Effector memory CD4-positive, alpha-beta T cell (primary cell): ENCODE measurements at places on chromosomes 2 and 18.

DNA sequence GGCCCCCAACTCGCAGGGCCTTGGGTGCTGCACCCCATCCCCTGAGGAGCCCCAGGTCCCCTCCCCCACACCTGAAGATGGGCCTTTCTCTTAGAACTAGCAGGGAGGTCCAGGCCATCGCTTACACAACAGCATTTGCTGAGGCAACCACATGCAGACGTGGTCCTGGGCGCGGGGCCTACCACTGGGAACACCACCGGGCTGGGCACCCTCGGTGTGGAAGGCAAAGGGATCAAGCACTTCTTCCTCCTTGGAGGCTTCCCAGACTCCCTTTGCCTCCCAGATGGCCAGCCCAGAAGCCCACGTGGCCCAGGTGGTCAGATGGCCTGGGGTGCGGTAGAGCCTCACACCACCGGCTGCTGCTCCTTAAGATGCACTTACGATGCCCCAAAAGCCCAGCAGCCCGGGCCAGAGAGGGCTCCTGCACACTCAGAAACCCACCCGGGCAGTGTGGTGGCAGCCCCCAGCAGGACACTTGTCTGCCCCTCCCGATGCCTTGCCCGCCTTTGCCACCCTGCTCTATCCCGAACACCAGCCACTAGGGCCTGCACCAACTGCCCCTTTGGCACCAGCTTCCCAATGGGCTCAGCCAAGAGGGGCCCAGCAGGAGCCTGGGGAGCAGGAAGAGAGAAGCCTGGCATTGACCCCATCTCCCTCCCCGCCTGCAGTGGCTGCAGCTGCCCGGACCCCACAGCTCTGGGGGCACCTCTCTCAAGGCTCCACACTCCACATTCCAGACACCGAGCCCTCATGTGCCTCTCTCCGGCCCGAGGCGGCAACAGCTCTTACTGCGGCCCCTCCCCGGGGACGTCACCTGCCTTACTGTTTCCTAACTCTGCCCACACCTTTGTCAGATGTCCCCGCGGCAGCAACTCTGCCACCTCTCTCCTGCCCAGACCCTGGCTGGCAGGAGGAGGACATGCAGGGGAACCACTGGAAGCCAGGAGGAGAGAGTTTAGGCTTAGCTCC, 13.9 kb upstream of the MLPH start:
- DNase-seq, result no peak

DNA sequence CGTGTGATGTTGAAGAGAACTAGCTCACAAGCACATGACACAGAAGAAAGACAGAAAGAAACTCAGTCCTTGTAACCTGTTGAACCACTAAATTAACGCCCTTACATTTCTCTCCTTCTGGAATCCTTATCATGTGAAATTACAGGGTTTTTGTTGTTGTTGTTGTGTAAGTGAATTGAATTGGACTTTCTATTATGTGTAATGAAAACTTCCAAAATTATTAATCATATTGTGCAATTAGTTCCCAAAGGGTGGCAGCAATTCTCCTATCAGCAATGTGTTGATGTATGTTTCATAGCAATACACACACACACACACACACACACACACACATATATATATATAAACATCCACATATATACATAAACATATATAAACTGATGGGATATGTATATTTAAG, 402.2 kb upstream of the TCF4 start:
- DNase-seq, result no peak

DNA sequence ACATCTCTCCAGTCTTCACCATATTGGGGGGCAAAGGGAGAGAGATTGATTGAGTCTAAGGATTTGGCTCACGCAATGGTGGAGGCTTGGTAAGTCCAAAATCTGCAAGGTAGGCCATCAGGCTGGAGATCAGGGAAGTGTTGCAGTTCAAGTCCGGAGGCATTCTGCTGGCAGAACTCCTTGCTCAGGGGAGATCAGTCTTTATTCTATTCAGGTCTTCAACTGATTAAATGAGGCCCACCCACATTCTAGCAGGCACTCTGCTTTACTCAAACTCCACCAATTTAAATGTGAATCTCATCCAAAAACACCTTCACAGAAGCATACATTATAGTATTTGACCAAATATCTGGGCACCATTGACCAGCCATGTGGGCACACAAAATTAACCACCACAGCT, 21.4 kb downstream of the SMYD1 start:
- no peak for DNase-seq

GRCh38 chr2:71862921-71863320, 284.7 kb downstream of the CYP26B1 start:
- DNase-seq, result no peak

- DNase-seq, result no peak
These were observed 76.4 kb downstream of the LTBP1 start for GRCh38 chr2:33022989-33023727.

DNA sequence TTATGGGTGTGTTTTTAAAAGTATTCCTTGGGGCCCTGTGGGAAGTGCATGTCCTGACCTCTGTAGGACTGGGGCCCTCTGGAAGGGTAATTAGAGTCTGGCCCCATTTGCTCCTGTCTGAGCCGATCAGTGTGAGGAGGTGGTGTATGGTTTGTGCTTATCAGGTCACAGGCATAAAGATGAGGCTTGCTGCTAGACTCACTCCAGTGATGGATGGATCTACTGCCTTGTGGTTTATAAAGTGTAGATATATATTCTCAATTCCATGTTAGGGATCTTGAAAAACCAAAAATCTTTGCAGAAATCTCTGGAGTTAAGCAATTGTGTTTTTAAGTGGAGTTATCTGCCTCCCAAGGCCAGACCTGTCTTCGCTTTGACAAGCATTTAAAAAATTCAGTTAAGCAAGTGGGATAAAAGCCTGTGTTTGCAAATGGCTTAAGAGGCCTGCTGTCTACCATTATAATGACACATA, 182.4 kb downstream of the PTPRM start:
- no peak for DNase-seq

DNA sequence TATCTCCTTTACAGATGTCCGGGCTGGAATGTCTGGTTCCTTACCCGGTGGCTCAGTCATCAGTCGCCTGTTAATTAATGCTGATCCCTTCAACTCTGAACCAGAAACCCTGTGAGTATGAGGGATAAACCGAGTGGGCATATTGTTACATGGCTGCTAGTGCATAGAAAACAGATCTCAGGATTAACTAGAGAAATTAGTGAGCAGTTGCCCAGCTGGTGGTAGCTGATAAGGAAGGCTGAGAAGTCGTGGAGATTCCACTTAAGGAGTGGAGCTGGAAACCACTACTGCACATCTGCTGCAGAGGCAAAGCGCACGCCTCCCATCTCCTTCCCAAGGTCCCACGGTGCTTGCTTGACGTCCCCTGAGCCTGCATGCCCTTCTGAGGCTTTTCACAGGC, 97.7 kb downstream of the DGKD start:
- DNase-seq, result no peak

GRCh38 chr2:1612391-1613077, 131.8 kb downstream of the PXDN start:
- no peak for DNase-seq

DNA sequence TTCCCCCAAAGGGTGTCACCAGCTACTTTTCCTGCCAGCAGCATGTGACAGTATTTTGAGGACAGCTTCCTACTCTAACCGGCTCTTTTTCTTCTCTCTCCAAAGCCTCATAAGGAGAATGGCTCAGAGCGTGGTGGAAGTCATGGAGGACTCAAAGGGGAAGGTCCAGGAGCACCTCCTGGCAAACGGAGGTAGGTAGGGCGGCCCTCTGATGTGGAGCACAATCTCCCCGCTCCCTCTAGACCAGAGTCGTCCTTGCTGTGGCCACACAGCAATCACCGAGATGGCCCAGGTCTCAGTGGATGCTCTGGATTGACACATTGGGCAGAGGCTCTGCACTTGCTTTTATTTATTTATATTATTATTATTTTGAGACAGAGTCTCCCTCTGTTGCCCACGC, 32.4 kb downstream of the ATP6V1C2 start:
- no peak for DNase-seq

DNA sequence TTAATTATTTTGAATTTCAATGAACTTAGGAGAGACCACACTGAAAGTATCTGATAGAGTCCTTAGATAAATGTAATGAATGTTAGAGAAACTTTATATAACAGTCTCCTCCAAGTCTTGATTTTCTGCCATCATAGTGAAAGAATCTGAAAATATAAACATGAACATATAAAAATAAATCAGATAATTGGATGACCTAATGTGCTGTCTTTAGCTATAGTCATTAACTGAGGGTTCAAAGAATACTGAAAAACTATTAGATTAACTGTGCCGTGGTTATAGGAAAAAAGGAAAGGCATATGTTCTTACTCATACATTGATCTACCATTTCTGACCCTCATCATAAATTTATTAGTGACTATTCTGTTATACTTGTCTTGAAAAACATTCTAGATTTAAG, 47.0 kb upstream of the SPAG16 start:
- no peak for DNase-seq

GRCh38 chr2:68185541-68186164, 28.0 kb downstream of the PNO1 start:
- peak; percentile 20 for DNase-seq

GRCh38 chr2:4130651-4131050, 427.3 kb downstream of the DCDC2C start:
- no peak for DNase-seq

DNA sequence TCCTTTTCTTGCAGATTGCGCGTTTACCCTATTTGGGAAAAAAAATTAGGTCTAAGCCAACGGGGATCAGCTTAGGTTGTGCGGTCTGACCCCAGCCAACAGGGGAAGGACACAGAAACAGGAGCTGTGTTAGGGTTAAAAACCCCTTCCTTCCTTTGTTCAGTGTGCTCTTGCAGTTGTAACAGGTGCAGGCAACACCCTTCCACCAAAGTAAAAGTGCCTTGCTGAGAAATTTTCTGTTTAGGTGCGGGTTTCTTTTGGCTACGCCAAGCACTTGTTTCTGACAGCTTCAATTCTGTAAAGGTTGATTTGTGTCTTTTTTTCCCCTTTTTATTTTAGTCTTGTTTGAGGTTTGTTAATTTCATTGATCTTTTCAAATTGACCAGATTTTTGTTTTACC, 92.5 kb downstream of the PTPN4 start:
- DNase-seq, result no peak

- no peak for DNase-seq
These were observed 69.3 kb upstream of the MEX3C start for GRCh38 chr18:51266773-51267172.

DNA sequence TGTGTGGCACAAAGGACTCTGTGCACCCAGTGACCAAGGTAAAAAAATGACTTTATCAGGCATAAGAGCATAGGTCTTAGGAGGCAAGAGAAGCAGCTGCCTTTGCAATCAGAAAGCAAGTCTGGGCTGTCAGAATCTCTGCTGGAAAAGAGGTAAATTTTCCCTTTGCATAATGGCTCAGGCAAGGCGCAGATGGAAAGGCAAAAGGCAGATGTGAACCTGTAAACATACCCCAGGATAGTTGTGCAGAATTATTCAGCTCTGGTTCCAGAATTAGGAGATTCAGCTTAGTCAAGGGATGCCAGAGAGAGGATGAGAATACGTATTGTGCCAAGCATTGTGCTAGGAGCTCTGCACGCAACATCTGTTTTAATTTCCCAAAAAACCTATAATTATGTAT, 258.7 kb downstream of the CLIP4 start:
- no peak for DNase-seq

- DNase-seq, result no peak
These were observed 267.8 kb upstream of the EPAS1 start for GRCh38 chr2:46029332-46029811.

GRCh38 chr2:211957799-211958198, 580.8 kb downstream of the ERBB4 start:
- DNase-seq, result no peak

- no peak for DNase-seq
These were observed 194.3 kb downstream of the MTX2 start for GRCh38 chr2:176463546-176463945.

GRCh38 chr2:118973542-118973951, 31.6 kb downstream of the MARCO start:
- no peak for DNase-seq

- no peak for DNase-seq
These were observed 52.5 kb downstream of the CCDC74A start for GRCh38 chr2:131580187-131580586.

GRCh38 chr18:58119819-58120218, 75.8 kb downstream of the NEDD4L start:
- no peak for DNase-seq

- DNase-seq, result no peak
These were observed 230.4 kb upstream of the SPRED2 start for GRCh38 chr2:65662654-65663432.

DNA sequence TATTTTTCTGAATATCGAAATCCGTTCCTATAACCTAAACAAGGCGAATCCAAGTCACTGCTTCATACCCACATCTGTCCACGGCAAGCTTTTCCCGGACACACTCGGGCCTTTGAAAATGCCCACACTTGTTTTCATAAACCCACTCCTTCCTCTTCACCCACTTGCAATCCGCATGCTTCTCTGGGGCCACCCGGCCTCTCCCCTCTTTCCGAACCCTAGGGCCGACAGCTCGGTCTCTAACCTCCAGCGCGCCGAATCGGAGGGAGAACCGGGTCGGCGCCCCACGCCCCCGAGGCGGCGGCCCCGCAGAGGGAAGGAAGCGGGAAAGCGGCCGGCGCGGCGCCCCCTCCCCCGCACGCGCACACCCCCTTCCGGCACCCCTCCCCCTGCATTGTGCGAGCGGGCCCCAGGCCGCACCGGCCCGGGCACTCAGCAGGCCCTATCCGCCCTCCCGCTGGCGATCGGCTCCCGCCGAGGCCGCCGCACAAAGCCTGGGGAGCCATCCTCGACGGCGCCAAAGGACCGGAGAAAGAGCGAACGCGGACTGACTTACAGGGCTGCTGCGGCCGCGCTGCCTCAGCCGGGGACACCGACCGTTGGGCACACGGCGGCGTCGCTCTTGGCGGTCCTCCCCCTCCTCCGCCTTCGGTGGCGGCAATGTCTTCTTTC, 467 bp downstream of the PUM2 start:
- peak; percentile 34 for DNase-seq

DNA sequence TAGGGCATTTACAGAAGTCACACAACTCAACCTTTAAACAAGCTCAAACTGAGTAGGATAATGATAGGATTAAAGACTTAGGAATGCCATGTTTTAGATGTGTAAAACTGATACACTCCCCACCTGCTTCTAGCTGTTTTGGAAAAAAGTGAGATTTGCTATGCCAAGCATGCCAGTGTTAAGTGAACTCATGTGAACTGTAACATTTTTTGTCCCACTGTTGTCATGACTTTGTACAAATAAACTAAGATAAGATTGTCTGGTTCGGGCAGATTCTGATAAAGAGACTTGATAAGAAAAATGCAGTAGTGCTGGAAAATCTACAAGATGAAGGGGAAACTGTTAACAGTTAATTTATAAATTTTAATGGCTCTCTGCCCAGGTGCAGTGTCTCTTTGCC, 66.5 kb downstream of the GLS start:
- no peak for DNase-seq

GRCh38 chr2:39119732-39120520, 925 bp downstream of the SOS1 start:
- peak; percentile 41 for DNase-seq

- no peak for DNase-seq
These were observed 27.4 kb downstream of the RMP24 start for GRCh38 chr18:35999925-36000324.
